ENCODE measurements at places on chromosomes 5 and 9.

DNA sequence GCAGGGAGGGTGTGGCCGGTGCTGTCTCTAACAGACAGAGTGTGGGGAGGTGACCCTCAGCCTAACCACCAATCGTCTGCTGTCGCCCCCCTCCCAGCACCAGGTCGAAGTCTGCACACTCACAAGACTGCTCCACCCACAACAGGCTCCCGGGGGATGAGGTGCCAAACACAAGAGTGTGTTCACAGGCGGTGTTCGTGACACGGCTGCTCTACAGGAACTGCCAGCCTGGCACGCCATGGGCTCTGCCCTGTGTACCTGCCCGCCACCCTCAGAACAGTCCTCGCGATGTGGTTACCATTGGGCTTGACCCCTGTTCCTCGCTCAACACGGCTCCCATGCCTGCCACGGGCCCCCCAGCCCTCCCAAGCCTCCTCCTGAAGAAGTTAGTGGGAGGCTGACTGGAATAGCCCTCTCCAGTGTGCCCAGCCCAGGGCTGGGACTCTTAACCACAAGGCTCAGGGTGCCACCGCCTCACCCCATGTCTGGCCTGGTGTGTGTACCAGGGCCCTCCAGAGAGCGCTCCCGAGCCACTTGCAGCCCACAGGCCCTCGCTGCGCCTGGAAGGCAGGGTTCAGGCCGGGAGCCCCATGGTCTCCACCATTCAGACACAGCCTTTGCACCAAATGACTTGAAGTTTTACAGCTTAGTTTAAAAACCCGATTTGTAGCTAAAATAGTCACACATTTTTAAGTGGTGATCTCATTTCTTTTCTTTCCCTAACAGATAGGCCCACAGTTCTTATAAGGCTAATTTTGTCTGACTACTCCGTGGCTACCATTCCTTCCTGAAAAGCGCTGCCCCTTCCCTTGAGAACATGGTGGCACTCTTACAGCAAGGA, 102.5 kb downstream of the CAMSAP1 start:
- DNase-seq, result no peak

DNA sequence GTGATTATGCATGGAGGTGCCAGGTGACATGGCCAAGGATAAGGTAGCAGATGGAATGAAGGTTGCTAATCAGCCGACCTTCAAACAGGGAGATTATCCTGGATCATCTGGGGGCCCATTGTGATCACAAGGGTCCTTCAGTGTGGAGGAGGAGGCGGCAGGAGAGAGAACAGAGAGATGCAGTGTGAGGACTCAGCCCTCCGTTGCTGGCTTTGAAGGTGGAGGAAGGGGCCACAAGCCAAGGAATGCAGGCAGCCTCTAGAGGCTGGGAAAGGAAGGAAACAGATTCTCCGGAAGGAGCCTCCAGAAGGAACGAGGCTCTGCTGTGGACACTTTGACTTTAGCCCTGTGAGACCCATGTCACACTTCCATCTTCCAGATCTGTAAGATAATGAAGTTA, 27.4 kb upstream of the EEIG1 start:
- no peak for DNase-seq

- no peak for DNase-seq
Measured at GRCh38 chr9:21715408-21715807, 87.0 kb upstream of the MTAP start.

- no peak for DNase-seq
Measured at GRCh38 chr9:114204265-114204664, 48.9 kb downstream of the COL27A1 start.

GRCh38 chr5:73039082-73039481, 81.3 kb upstream of the TMEM171 start:
- DNase-seq, result peak; percentile 20

DNA sequence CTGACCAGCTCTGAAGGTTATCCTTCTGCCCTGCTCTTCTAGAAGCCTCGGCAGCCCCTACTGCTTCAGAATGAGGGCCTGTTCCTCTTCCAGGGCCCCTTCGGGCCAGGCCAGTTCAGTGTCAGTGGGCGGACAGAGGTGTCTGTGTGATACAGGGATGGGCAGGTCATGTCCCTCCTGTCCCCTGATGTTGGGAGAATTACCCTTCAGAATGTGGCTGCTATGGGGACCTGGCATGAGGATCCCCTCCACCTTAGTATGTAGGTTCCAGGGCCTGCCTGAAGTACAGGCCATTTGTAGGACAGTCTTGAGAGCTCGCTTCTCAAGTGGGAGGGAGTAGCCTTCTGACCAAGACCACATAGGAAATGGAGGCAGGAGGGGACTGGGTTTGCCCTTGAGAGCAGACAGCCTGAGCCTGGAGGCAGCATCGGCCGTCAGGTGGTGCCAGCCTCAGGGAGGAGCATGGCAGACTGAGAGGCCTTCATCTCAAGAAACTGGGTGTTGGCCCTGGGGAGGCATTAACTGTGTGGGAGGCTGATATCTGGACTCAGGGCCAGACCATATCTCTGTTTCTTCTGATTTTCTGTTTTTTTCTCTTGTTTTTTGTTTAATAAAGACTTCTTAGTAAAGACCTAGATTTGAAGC, 32.0 kb downstream of the ANGPTL2 start:
- no peak for DNase-seq

DNA sequence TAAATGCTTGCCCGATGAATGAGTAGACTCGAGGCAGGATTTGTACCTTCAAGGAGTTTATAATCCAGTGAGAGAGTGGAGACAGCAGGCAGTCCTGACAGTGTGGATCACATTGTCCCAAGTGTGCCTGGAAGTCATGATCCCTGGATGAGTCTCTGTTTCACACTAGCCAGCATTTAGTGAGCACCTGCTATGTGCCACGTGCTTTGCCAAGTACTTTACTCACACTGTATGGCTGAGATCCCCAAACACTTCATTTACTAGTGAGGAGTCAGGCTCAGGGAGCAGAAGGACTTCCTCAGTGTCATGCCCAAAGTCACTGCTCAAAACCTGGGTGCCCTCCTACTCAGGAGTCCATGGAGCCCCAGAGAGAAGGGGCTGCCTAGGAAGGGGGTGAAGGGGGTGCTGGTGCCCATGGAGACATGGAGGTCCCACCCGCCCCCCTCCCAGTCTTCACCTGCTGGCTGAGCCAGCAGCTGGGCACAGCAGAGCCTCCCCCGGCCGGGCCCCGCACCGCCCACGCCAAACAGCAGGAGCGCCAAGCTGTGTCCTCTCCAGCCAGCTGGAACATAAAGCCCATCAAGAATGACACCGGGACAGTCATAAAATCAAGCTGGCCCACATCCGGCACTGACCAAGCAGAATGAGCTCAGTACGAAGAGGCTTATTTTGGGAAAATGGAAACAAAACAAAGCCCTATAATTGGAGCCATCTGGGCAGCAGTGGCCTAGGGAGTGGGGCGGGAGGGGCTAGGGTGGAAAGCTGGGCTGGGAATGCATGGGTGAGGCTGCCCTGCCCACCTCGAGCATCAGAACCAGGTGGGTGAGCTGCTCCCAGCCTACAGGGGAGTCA, 10.6 kb downstream of the LAMC3 start:
- no peak for DNase-seq

- no peak for DNase-seq
Measured at GRCh38 chr5:51832934-51833470, 449.8 kb downstream of the ISL1 start.

GRCh38 chr5:105207066-105207465, 1644.5 kb upstream of the NUDT12 start:
- DNase-seq, result no peak

- no peak for DNase-seq
Measured at GRCh38 chr5:90338712-90339372, 70.7 kb downstream of the CETN3 start.

DNA sequence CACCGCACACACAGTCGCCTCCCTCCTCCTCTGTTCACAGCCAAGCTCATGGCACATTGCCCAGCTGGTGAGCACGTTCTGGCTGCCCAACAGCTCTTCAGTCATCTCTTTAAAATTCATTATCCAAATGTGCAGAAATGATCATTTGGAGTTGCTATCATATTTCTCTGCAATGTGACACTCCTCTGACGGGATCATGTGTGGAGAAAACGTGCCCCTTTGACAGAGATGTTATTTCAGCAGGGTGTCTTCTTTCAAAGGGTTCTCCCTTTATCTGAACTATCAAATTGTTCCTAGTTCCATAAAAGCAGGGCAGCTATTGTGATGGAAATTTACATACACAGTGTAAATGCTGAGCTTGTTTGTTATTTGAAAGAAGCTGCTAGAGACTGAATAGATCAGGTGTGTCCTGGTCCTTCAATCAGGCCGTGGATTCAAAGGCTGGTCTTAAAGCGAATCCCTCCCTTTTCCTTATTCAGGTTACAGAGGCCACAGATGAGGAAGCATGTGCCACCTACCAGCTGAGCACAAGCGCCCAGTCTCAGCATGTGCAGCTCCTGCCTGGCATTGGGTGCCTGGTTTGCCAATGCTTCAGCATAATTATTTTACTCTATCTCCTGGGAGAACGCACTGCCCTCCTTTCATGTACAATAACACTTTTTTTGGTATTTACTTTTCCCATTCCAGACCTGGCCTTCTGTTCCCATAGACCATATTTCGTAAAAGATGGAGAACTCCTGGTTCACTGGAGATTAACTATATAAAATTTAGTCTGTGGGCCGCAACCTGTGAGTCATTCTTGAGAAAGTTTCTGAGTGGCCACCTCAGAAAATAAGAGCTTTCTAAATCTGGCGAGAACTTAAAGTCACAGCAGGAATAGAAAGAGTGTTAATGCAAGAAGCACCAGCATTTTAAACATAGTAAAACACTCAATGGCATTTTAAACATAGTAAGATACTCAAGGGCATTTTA, 433.7 kb downstream of the ENC1 start:
- DNase-seq, result no peak

- no peak for DNase-seq
Measured at GRCh38 chr9:77305622-77306400, 128.5 kb downstream of the VPS13A start.

Measured in LoVo (cell line).